ENCODE measurements at places on chromosomes 4 and X.

- DNase-seq, result no peak
These were observed 59.1 kb upstream of the USP9X start for GRCh38 chrX:41025926-41026701.

- DNase-seq, result no peak
These were observed 10.3 kb downstream of the FGF2 start for GRCh38 chr4:122836941-122837340.

GRCh38 chr4:2823671-2824328 is 19.8 kb upstream of the ADD1 start:
- no peak for DNase-seq

- no peak for DNase-seq
These were observed 353.4 kb upstream of the TACR3 start for GRCh38 chr4:104073229-104073628.

DNA sequence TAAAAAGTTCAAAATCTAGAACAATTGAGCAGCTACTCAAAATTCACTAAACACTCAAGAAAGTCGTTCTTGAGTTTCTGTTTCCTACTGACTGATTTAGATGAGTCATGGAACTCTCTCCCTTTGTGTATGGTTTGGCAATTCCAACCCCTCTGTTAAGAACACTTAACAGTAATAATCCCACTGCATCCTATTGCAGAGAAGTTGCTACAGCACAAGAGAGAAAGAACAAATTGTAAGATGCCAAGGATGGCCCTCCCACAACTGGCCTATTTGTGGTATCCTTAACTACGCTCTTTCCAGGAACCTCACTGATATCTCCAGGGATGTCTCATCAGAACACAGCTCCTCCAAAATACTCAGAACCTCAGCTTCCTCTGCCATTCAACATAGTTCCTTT is 701.8 kb upstream of the TENM3 start:
- no peak for DNase-seq

- no peak for DNase-seq
These were observed 768 bp upstream of the CXCL10 start for GRCh38 chr4:76024065-76024464.

GRCh38 chr4:161869511-161869910 is 294.3 kb downstream of the FSTL5 start:
- DNase-seq, result no peak

DNA sequence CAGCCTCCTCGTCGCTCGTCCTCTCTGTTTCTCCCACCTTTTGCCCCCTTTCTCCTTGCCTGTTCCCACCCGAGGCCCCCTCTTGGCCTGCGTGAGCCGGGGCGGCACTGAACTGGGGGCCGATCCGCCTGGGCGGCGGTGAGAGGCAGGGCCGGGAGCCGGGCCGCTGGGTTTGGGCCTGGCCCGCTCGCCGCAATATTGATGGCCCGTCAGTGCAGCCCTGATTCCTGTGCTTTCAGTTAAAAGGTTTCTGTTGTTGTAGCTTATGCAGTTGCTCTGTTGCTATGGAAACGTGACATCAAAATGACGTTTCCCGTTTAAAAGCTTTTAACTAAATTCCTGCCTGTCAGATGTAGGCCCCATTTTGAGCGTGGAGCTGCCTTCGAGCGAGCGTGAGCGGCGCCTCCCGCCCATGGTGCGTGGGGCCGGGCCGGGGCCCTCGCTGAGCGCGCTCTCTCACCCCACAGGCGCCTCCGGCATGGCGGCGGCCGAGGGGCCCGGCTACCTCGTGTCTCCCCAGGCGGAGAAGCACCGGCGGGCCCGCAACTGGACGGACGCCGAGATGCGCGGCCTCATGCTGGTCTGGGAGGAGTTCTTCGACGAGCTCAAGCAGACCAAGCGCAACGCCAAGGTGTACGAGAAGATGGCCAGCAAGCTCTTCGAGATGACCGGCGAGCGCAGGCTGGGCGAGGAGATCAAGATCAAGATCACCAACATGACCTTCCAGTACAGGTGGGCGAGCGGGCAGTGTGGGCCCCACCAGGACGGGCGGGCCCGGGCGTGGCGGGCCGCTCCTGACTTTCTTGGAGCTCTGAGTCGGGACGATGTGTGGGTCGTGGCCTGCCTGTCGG is at the start of gene MSANTD1:
MSANTD1 (plus strand) TSS at position 349 of the 851 bp plus-strand sequence; CDS start at position 413, 64 bp downstream.
- no peak for DNase-seq

GRCh38 chrX:20463296-20464075 is 196.8 kb upstream of the RPS6KA3 start:
- DNase-seq, result no peak

DNA sequence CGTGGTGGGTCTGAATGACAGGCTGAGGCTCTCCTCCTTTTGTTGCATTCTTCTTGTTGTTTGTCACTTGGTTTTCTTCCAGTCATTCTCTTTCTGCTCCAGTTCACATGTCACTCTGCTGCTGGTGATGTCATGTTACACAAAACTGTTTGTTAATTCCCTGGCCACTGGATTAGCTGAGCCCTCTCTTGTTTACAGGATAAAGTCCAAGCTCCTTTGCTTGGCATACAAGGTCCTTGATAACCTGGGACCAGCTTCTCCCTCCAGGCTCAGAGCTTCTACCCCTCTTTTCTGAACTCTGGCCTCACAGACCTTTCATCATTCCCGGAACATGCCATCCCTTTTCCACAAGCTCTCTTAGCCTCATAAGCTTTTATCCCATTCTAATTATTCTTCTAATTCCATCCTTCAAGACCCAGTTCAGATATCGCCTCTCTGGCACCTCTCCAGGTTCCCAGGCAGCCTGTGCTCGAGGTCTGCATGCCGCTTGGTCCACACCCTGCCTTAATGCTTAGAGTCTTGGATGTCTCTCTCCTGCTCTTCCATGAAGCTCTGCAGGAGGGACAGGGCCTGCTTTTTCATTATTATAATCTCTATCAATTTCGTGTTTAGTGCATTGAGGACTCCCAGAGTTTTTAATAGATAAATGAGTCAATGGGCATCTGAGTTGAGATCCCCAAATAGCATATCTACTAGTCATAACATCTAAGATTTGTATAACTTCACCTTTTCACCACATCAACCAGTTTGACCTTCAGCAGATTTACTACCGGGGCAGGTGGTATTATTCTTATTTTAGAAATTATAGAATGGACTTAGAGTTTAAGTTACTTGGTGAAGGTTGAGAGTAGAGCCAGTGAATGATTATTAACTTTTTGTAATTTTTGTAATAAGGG is 98.7 kb downstream of the TMEM131L start:
- no peak for DNase-seq

Measured in KG1 (cell line).